ENCODE measurements at places on chromosomes 4 and X.

DNA sequence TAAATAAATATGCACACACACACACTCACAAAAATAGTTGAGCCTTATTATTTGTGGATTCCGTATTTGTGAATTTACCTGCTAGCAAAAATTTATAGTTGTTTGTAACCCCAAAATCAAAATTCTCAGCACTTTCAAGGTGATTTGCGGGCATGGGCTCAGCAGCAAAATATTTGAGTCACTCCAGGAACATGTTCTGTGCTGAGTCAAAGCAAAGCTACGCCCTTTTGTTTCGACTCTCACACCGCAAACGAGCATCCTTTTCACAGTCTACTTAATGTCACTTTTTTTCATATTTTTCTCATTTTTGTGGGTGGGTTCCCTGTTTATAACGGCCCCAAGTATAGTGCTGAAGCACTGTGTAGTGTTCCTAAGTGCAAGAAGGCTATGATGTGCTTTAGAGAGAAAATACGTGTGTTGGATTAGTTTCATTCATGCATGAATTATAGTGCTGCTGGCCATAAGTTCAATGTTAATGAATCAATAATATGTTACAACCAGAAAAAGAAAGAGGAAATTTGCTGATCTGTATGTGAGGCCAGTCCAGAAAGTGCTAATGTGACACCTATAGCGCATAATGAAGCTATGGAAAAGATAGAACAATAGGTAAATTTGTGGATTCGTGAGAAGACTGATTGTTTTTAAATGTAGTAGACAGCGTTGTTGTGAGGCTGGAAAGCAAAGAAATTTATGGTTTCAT, 723.2 kb upstream of the AGA start:
- no peak for DNase-seq

GRCh38 chr4:89754531-89754930, 82.4 kb downstream of the SNCA start:
- no peak for DNase-seq

GRCh38 chr4:80619070-80619674, 283.6 kb downstream of the CFAP299 start:
- no peak for DNase-seq

DNA sequence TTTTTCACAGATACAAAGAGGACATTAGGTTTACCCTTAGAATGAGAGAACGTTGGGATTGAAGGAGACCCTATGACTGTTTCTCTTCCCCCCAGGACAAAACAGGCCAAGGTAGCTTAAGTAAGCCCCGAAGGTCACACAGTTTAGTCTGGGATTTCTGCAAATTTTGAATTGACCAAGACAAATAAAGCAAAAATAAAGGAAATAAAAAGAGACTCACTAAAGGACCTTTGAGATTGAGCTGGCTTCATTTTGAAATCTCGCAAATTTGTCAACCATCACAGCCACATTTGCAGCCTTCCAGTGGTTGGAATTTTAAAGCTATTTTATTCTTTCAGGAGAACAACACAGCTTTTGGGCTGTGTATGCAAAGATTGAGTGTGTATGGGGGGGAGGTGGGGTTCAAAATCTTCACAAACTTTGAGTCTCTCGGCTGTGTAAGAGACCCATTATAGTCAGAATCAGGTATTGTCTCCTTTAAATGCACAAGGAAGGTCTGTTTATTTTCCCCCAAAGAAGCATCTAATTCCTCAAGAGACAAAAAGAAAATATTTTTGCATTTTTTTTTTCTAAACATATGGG, 4.2 kb downstream of the TMSB4X start:
- DNase-seq, result no peak

DNA sequence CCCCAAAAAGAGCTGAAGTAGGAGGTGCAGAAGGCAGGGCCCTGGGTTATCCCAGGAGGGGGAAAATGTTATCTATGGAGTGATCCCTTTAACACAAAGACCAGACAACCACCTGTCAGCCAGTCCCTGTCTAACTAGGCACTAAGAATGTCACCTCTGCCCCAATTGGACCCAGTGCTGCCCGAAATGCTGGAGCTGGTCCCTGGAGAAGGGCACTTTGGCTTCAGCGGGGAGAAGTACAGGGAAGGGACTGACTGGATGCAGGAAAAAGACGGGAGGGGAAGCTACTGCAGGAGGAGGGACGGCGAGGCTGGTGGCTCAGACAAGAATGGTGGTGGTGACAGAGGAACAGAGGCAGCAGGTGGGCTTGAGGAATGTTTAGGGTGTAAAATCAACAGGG, 17.3 kb downstream of the PHKA2 start:
- no peak for DNase-seq

- DNase-seq, result no peak
Measured at GRCh38 chr4:155591738-155592143, 74.9 kb upstream of the GUCY1A1 start.

DNA sequence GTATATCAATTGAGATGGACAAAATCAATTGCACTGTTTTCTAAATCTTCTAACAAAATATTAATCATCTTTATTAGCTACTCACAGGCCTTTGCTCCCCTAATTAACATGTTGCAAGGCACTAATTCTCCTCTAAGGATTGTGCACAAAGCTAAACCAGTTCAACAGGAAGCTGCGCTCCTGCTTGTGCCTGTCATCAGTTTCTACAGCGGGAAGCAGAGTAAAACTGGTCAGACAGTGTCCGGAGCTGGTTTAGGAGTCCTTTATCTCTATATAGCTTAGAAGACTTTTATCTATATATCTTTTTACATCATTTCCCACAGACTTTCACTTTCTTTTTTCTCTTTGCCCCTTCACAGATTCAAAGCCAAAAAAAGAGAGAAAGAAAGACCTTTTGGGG, 79.1 kb downstream of the ELOVL6 start:
- no peak for DNase-seq

DNA sequence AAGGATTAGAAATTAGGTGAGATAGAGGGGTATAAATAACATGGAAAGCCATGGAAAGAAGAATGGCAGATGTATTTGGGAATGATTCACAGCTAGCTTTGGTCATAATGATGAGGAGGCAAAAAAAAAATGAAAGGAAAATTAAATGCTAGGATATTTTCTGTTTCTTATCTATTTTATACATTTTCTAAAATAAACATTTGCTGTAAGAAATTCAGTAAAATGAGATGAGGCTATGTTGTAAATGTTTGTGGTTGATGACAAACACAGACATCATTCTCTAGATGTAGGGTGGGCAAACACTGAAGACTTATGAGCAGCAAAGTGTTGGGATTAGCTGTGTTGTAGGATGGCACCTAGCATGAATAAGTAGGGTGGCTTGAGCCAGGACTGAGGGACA, 407.1 kb downstream of the IL15 start:
- DNase-seq, result no peak

DNA sequence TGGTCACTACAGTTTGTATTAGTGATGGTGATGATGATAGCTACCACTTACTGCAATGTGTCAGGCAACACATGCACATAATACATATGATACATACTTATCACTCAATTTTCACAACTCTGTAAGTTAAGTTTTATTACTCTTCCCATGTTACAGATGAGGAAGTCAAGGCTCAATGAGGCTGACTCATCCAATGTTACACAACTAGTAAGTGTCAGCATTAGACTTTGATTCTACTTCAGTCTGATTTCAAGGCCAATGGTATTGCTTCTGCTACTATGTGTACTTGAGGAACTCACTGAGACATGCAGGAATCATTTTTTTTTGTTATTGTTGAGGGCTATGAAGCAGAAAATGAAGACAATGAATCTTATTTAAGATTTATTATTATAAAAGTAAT, 96.4 kb upstream of the TRPC5OS start:
- DNase-seq, result no peak

- DNase-seq, result no peak
Measured at GRCh38 chr4:93042746-93043145, 739.0 kb downstream of the GRID2 start.

GRCh38 chr4:171025776-171026175, 787.4 kb upstream of the GALNTL6 start:
- no peak for DNase-seq

GRCh38 chr4:123418351-123418931, 21.8 kb downstream of the SPRY1 start:
- DNase-seq, result no peak

GRCh38 chrX:45771114-45771513, 570.4 kb upstream of the DIPK2B start:
- no peak for DNase-seq

- DNase-seq, result no peak
Measured at GRCh38 chrX:48798318-48798717, 3.5 kb upstream of the HDAC6 start.

- no peak for DNase-seq
Measured at GRCh38 chr4:10101671-10102473, 14.7 kb downstream of the WDR1 start.

DNA sequence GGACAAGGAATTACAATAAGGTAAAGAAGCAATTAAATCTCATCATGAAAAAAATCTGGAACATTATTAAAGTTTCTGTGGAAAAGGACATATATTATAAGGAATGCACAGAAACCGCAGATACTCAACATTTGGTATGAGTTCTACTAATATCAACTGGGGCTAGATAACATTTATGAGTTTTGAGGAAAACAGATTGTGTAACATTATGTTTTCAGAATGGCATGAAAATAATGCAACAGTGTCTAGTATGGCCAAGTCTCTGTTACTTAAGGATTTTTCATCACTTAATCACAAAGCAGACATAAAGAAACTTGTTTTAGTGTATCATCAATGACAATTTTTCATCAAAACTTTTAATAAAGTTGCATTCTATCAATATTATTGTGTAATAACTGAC, 785.0 kb downstream of the GLUD2 start:
- DNase-seq, result no peak

DNA sequence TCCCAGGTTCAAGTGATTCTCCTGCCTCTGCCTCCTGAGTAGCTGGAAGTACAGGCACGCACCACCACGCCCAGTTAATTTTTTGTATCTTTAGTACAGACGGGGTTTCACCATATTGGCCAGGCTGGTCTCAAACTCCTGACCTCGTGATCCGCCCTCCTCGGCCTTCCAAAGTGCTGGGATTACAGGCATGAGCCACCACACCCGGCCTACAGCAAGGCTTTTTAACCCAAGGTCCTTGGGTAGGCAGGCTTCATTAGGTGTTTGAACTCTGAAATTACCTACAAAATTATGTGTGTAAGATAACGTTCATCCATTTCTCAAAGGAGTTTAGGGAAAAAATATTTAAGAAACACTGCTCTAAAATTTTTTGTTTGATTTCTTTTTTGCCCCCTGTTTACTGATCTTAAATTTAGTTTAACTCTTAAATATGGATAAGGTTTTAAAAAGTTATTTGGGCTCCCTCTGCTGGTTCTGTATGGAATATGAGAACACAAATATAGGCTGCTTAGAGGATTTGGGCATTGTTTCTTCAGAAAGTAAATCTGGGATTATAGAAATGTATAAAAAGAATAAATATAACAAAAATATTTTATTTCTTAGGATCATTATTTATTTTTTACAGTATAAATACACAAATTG, 92.8 kb downstream of the CBR4 start:
- DNase-seq, result no peak

GRCh38 chr4:150501983-150502382, 80.0 kb upstream of the MAB21L2 start:
- no peak for DNase-seq

- DNase-seq, result no peak
Measured at GRCh38 chrX:39675619-39676018, 422.1 kb downstream of the BCOR start.

- DNase-seq, result no peak
Measured at GRCh38 chr4:94063084-94063483, 144.6 kb upstream of the SMARCAD1 start.

- no peak for DNase-seq
Measured at GRCh38 chrX:14056206-14056605, 26.5 kb upstream of the GEMIN8 start.

DNA sequence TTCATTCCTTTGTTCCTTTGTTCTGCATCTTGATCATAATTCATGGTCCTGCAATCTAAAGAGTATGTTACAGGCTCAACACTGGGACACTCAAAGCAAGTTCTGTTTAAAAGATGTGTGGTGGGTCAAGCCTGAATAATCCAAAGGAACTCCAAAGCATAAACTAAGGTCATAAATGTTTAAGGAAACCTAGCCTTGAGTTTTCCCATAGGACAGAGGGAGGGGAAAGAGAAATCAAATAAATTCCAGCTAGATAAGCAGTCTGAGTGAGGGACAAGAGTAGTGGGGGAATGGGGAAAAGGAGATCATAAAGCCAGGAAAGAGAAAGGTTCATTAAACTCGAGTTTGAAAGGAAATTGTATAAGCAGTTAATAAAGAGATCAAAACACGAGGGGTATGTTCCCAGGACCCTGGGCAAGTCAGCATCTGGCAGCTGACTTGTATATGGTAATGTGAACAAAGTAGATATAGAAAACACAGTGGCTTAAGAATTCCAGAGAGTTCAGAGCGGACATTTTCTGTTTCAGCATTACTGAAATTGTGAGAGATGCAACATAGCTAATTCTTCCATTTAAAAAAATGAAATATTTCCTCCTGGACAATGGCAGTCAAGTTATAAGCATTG, 125.8 kb upstream of the EDNRA start:
- no peak for DNase-seq

DNA sequence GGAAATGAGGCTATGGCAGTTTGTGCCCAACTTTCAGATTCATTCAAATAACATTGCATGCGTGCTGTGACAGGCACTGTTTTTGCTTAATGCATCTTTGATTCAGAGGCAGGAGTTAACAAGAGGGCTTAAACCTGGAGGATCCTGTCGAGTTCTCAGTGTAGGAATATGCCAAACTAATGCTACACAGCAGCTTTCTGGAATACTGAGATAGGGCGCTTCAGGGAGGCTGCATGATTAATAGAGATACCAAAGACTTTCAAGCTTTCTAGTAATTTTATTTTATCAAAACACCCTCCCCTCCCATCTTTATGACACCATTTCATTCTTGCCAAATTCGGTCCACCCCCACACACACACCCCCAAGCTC, 636 bp upstream of the TIMM8A start:
- DNase-seq, result no peak

DNA sequence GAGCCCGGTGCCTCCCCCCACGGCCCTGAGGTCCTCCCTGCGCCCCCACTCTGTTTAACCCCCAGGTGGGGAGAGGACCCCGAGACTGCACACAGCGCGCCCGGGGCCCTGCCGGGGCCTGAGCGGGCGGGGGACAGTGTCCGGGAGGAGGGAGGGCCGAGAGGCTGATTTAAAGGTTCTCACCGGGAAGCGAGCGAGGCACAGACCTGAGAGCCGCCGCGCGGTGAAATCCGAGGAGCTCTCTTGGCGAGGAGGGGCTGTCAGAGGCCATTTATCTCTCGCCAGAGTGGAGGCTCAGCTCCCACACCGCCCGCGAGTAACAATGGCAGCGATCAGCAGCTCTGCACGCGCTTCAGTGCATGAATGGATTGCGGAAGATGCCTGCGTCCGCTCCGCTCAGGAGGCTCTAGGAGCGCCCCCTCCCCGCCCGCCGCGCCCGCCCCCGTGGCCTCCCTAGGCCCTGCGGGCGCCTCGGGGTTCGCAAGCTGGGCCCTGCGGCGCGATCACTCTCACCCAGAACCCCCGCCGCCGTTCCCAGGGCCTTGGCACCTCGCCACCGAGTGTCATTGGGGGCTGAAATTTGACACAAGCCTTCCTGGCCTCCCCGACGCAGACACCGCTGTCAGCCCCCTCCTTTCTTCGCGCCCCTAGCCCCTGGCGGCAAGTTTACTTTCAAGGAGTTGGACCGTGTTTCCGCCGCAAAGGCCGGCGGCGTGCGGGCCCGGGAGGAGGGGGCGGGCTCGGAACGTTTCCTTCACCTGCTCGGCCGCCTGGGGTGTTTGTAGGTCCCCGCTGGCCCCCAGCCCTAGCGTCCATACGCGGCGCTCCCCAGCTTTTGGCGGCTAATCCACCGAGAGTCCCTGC, 48.7 kb upstream of the BCOR start:
- no peak for DNase-seq

- DNase-seq, result no peak
Measured at GRCh38 chrX:148784856-148785255, 284.4 kb downstream of the AFF2 start.

GRCh38 chr4:130210864-130211263, 1114.9 kb downstream of the C4orf33 start:
- DNase-seq, result no peak

Measured in CD4-positive, alpha-beta T cell treated with Interleukin-4 for 4 hours (primary cell).